ENCODE measurements at places on chromosomes 4 and X. TPM values are rescaled to one million over a fixed set of nuclear protein-coding genes. Genes with fewer than 3 reads are reported as not detected.

GRCh38 chrX:37425370-37425769 lies 76.2 kb downstream of the PRRG1 start:
- H3K4me1 ChIP-seq, result no peaks in the 10 kb centered on the region
- H3K27ac ChIP-seq, result no peak overlapping the region
- no peak overlapping the region for H3K4me3 ChIP-seq
- H3K27me3 ChIP-seq, result no peaks in the 10 kb centered on the region
- DNase-seq, result no peak
- H3K36me3 ChIP-seq, result no peaks in the 10 kb centered on the region

DNA sequence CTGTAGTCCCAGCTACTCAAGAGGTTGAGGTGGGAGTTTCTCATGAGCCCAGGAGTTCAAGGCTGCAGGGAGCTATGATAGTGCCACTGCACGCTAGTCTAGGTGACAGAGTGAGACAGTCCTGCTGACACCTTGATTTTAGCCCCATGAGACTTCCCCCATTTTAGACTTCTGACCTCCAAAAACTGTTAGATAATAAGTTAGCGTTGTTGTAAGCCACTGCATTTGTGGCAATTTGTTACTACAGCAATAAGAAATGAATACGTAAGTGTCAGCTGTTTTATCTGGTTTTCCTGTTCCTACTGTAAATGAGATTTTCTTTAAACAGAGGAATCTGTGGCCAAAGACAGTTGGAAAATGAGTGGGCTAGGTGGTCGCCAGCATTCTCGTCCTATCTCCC lies 83.9 kb downstream of the ARHGAP10 start:
- no peak overlapping the region for H3K4me3 ChIP-seq
- peaks cover 11% of the 10 kb centered on the region for H3K4me1 ChIP-seq
- no peaks in the 10 kb centered on the region for H3K36me3 ChIP-seq
- no peak overlapping the region for H3K27ac ChIP-seq
- no peaks in the 10 kb centered on the region for H3K27me3 ChIP-seq
- no peak for DNase-seq

DNA sequence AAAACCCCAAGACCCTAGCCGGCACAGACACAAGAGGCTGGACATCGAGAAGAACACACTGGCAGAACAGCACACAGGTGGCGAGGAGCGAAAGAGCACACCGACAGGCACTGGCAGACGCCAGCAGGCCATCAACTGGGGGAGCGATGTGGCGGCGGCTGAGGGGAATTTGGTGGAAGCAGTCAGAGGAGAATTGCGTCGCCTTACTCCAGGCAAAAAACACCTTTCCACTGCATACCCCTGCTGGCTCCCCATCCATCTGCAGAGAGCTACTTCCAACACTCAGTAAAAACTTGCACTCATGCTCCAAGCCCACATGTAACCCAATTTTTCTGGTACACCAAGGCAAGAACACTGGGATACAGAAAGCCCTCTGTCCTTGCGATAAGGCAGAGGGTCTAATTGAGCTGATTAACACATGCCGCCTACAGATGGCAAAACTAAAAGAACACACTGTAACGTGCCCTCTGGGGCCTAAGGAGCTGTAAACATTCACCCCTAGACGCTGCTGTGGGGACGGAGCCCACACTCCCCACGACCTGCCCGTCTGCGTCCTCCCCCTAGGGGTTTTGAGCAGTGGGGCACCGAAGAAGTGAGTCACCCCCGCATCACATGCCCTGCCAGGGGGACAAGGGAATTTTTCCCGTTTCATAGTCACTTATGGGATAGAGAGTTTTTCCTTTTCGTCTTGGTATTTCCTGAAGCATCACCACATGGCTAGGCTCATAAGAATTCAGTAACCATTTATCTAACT lies 262.3 kb downstream of the KCTD8 start:
- no peak overlapping the region for H3K4me3 ChIP-seq
- H3K27me3 ChIP-seq, result no peaks in the 10 kb centered on the region
- no peak overlapping the region for H3K27ac ChIP-seq
- no peaks in the 10 kb centered on the region for H3K36me3 ChIP-seq
- no peaks in the 10 kb centered on the region for H3K4me1 ChIP-seq
- DNase-seq, result no peak

GRCh38 chrX:103635436-103635835 lies 6.7 kb downstream of the TCEAL1 start:
- H3K27me3 ChIP-seq, result no peaks in the 10 kb centered on the region
- no peaks in the 10 kb centered on the region for H3K36me3 ChIP-seq
- H3K4me3 ChIP-seq, result no peak overlapping the region
- no peak for DNase-seq

DNA sequence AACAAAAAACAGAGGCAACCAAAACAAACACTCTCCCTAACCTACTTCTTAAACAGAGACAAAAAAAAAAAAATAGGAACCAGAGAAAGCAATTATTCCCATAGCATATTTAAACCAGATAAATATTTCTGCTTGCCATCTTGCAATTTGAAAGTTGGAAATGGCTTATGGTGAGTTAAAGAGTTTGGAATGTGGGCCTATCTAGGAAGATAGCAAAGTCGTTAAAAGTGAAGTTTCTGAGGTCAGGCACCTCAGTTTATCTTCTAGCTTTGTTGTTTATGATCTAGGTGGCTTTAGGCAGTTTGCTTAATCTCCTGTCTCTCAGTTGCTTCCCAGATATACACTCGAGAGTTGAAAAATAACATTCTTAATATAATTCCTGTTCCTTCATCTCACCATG lies 284.2 kb downstream of the KCNIP4 start:
- no peak for DNase-seq
- H3K4me1 ChIP-seq, result no peaks in the 10 kb centered on the region
- H3K36me3 ChIP-seq, result no peaks in the 10 kb centered on the region
- H3K27ac ChIP-seq, result no peak overlapping the region
- no peak overlapping the region for H3K4me3 ChIP-seq

DNA sequence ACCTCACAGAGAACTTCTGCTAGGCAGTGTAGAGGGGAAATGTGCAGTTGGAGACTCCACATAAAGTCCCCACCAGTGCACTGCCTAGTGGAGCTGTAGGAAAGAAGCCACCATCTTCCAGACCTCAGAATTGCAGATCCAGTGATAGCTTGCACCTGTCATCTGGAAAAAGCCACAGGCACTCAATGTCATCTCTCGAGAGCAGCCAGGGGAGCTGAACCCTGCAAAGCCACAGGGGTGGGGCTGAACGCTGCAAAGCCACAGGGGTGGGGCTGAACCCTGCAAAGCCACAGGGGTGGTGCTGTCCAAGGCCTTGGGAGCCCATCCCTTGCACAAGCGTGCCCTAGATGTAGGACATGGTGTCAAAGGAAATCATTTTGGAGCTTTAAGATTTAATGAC lies 1226.3 kb downstream of the PCDH7 start:
- H3K27me3 ChIP-seq, result no peaks in the 10 kb centered on the region
- DNase-seq, result no peak
- H3K4me3 ChIP-seq, result no peak overlapping the region
- H3K4me1 ChIP-seq, result no peaks in the 10 kb centered on the region
- no peaks in the 10 kb centered on the region for H3K36me3 ChIP-seq

Gene LAP3
- 198 TPM for total RNA-seq

Gene SH2D1A
- total RNA-seq, result 61.8 TPM

Gene KDM6A
- 33.7 TPM for total RNA-seq

Gene ADH4
- not detected for total RNA-seq
